ENCODE measurements at places on chromosomes 3 and 15.

GRCh38 chr15:96314963-96315362 lies 15.5 kb upstream of the NR2F2 start:
- no peak for DNase-seq

DNA sequence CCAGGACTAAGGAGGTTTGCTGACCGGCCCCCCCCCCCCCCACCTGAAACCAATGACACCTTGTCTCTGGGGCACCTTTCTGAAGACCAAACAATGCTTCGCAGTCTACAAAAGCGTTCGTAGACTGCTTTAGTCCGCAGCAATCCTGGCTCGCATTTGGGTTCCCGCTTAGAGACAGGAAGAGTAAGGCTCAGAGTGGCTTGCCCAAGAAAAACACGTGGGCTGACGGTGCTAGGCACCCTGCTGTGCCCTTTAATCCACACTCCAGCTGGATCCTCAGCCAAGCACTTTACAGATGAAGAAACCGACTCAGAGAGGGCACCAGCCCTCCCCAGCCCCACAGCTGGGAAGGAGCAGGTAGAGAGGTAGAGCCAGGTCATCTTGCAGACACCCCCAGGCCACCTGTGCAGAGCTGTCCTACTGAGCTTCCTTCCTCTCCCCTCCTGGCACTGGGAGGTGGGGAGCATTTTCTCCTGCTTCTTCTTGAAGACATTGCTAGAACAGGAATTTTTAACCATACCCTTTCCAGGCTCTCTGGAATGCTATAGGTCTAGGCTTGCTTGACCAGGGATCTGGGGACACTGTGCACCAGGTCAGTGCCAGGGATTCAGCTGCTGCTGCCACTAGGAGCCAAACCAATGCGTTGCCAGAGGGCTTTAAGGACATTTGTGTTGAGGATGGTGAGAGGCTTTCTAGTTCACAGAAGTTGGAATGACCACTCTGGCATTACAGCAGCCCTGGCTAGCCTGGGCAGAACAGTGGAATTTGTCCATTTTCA lies 1.0 kb upstream of the KLF15 start:
- DNase-seq: peak; percentile 33

DNA sequence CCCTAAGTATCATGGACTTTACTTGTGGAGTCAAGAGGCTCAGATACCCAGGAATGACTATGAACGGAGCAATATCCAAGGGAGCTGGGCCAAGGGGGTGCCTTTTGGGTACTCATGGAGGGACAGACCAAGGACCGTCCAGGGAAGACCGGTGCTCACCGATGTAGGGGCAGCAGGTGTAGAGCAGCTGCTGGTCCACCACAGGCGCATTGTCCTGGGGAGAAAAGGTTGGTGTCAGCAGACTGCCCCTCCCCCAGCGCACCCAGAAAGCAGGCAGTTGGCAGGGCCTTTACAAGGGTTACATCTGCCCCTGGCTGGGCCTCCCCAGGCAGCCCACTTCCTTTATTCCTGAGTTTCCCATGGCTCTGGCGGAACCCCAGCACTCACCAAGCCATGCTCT lies 7.5 kb downstream of the CDAN1 start:
- no peak for DNase-seq

GRCh38 chr3:110430146-110430545 lies 641.5 kb upstream of the NECTIN3 start:
- no peak for DNase-seq

DNA sequence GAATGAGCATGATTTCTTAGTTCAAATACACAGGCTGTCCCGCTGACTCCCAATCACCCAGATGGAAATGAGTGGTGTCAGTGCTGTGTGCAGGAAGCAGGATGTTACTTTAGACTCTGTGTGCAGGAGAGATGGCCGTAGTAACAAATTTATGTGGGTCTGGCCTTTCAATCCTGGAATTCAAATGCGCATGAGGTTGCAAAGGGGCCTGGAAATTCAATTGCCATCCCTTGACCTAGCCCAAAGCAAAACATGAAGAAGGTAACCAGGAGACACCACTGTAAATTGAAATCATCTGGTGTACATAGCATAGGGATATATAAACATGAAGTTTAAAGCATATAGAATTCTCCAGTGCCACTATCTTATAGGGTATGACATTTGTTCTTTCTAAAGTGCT lies 33.2 kb downstream of the GREM1 start:
- DNase-seq: no peak

GRCh38 chr3:73393005-73393404 lies 231.7 kb downstream of the PDZRN3 start:
- DNase-seq: no peak

DNA sequence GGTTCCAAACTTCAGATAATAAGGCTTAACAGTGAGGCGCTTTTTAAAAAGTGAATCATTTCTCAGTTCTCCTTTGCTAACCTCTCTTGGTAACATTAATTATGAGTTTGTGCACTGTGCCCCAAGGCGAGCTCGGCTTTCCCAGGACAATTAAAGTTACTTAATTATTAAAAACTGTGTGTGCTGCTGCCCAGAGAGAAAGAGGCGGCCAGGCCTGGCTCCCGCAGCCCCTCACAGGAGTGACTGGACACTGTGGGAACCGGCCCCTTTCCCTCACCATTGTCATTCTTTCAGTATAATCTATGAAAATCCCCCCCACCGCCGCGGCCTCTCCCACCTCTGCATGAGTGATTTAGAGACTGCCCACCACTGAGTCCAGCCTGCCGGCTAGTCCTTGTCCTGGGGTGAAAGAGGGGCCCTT lies 43.1 kb upstream of the HES1 start:
- no peak for DNase-seq

GRCh38 chr3:84224262-84224661 lies 734.5 kb upstream of the CADM2 start:
- DNase-seq: no peak
